ENCODE measurements at places on chromosomes 5 and 9.

- DNase-seq: no peak
These were observed 784 bp upstream of the MSANTD3 start for GRCh38 chr9:100426189-100426529.

GRCh38 chr9:69578026-69578425 lies 94.1 kb downstream of the APBA1 start:
- DNase-seq: no peak

DNA sequence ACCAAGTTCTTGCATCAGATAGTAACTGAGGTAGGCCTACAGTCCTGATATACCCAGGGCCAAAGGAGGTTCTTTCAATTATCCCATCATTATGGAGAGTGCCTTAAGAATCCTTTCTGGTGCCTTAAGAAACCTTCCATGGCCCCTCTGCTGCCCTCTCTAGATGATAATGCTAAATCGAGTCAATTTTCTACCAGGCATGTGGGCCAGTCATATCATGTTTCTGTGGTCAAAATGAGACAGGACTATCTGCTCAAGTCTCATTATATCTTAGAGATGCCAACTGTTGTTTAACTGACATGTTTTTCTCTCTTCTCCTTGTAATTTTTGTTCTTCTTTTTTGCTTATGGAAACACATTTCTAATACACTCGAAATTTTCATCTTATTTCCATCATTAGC lies 127.6 kb downstream of the EDIL3 start:
- no peak for DNase-seq

- no peak for DNase-seq
These were observed 46.4 kb downstream of the ERP44 start for GRCh38 chr9:100052375-100052774.

DNA sequence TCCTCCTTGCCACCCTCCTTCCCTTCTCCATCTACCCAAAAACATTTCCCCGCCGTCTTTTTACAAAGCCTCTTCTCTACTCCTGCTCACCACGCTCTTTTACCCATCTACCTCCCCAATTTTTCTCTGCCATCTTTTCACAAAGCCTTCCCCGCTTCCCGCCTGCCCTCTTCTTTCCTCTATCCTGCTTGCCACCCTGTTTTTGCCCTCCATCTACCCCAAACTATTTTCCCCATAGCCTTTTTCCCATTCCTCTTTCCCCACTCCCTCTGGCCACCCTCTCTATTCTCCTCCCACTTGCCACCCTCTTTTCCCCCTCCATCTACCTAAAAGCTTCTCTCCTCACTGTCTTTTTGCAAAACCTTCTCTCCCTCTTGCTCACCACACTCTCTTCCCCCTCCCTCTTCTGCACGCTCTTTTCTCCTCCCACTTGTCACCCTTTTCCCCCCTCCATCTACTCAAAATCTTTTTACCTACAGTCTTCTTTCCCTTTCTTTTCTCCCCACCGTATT lies 19.4 kb upstream of the TRIM52 start:
- no peak for DNase-seq

- no peak for DNase-seq
These were observed 478.1 kb upstream of the CDH9 start for GRCh38 chr5:27516437-27516836.

DNA sequence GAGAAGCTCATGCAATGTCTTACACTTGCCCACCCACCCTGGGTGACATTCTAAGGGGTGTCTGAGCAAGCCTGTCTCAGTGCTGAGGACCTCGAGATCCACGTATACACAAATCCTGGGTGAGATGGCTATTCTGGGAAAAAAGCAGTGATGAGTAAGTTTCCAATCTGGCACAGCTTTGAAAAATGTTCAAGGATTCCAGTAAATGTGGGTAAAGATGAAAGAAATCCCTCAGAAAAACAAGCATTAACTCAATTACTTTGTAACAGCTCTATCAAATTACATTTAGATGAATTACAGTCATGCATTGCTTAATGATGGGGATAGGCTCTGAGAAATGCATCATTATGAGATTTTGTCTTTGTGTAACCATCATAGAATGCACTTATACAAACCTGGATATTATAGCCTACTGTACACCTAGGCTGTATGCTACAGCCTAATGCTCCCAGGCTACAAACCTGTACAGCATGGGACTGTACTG lies 26.9 kb downstream of the GOLM1 start:
- no peak for DNase-seq

GRCh38 chr9:132008184-132008803 lies 71.4 kb downstream of the MED27 start:
- DNase-seq: no peak

DNA sequence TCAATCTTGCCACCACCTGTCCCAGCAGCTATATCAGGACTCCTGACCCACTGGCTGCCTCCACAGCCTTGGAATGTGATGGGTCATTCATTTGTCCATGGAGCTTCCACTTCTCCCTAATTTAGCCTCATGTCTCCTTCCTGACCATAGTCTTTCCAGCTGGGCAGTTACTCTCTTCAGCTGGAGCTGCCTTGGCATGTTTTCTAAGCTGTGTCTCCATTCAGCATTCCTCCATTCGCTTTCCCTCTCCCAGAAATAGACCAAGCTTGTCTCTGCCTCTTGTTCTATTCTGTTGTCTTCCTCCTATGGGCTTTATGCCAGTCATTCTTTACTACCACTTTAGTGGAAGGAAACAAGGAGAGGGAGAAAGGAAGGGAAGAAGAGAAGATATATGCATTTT lies 5.3 kb upstream of the CTXN3 start:
- no peak for DNase-seq

DNA sequence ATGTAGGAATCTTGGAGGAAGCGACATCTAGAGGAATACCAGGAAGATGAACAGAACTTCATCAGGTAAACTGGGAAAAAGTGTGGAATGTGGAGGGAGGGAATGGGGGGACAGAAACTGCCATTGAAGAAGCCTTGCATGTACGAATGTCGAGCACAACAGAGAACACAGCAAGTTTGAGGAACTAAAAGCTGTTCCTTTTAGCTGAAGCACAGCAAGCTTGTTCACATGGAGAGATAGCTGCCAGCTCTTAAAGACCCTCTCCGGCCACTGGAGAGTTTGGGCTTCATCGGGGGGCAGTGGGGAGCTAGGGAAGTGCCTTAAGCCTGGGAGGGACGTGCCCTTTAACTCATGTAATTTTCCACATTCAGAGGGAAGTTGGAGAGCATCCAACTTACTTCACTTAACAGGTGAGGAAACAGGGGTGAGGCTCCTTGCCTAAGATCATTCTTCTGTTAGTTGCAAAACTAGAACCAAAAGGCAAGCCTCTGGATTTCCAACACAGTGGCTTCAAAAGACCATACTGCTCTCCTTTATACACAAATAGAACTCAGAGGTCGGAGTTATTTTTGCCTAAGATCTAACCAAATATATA lies 2.3 kb upstream of the CYFIP2 start:
- no peak for DNase-seq

DNA sequence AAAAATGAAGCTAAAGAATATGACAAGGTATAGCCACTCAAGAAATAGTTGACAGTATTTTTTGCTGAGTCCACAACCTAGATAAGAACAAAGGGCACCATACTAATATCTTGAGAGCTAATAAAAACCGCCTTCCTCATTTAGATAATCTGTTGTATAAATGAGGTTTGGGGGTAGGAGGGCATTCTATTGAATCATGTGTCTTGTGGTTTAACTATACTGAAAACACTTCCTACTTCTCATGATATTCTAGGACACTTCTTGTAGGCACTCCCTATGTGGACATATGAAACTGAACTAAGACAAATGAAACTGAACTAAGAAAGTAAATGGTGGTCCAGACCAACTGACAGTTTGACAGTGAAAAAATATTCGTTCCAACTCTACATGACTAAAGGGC lies 1268.5 kb upstream of the C9orf72 start:
- no peak for DNase-seq

DNA sequence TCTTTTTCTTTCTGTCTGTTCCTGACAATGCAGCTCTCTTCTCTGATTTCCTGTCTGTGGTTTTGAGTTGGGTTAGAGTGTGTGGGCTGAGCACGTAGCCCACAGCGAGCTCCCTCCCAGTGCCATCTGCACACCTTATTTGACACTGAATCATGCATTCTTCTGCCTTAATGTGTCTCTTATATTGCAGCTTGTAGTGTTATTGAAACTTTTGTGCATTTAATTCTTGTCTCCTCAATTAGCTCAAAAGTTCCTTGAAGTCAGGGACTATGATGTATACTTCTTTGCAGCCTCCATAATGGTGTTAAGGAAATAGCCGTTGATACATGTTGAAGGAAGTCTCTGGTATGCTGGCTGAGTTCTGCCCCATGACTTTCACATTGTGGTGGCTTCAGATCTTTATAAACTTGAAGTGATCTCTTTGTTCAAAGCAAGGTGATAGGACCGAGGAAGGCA lies 576.2 kb upstream of the CLINT1 start:
- no peak for DNase-seq

DNA sequence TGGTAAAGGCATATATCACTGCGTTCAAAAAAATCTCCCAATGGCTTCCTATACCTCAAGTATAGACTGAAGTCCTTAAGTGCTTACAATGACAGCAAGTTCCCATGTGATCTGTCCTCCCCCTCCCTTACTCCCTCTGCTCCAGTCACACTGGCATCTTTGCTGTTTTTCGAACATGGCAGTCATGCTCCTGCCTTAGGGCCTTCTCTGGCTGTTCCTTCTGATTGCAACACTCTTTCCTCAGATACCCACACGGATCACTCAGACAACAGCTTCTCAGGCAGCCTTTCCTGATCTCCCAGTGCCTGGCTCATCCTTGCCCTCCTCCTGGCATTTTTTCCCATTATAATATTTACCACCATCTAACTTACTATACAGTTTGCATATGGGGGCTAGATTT lies 232.8 kb downstream of the ARHGEF28 start:
- DNase-seq: no peak

DNA sequence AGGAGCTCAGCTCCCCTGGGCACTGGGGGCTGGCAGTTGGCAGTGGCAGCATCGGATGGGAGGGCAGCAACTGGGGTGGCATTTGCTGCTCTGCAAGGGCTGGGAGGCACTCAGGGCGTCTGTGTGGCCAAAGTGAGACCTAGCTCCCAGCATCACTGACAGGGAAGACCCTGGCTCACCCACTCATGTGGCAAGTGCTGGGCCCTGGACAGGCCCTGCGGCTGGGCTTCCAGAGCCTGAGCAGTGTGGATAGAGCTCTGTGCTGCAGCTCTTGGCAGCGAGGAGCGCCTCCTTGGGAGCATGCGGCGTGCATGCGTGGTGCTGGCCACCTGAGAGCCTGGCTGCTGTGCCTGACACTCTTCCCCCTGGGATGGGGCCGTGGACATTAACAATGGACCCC lies 10.2 kb downstream of the CEP72 start:
- no peak for DNase-seq

- DNase-seq: no peak
These were observed 10.5 kb upstream of the MRNIP start for GRCh38 chr5:179869101-179869500.

GRCh38 chr5:115666023-115666422 lies 40.2 kb upstream of the TMED7 start:
- no peak for DNase-seq

- DNase-seq: no peak
These were observed 22.2 kb upstream of the JADE2 start for GRCh38 chr5:134503088-134503936.

DNA sequence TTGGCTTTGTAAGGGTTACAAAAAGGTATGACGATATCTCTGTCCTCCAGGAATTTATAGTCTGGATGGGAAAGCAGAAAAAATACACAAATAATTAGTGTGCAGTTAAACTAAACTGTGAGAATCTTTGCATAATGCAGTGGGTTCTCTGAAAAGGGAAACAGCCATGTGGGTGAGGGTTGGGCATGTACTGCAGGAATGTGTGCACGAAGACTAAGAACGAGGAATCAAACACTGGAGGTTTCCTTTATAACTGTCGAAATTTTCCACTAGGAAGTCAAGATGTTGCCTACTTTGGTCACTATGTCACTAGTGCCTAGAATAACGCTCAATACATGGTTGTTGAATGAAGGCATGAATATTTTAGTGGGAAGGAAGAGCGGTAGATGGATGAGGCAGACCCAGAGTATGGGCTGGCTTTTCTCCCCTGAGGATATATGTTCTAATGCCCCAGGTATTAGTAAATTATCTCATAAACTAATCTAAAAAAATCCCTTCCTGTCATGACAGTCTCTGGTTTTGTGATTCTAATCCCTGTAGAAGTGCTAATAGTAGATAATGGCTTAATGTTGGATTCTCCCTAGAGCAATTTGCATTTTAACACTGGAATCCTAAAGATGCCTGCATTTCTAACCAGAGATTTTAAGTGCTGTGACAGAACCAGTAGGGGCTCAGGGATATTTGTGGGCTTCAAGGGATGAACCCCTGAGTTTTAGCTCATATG lies 227.3 kb downstream of the NMUR2 start:
- DNase-seq: no peak

DNA sequence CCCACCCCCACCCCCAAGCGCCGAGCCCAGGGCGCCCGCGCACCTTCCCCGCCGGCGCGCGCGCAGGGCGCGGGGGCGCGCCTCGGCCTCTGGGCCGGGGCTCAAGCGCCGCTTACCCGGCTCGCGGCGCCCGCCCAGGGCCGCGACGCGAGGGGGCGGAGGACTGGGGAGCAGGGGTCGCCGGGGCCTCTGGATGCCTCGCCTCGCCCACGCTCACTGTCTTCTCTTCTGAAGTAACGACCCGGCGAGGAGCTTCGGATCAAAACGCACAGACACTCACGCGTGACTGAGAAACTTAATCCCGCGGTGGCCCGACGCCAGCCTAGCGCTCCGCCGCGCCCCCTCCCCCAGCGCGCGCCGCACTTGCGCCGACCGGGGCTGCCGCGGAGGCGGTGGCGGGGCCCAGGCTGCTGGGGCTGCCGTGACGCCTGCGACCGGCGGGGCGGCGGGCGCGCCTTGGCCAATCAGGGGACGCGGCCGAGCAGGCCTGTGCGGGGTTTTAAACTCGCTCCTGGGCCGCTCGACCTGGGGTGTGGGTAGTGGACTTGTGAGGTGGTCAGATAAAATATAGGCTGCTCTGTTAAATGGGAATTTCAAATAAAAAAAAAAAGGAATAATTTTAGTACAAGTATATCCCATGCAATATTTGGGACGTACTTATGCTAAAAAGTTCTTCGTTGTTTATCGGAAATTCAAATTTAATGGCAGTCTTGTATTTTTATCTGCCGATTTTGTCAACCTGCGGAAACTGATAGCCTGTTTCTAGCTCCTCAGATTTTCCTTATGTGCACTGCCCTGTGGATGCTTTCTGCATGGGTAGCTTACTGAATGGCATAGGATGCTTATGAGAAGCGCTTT lies at the start of gene MPDZ:
MPDZ (minus strand) TSS at position 409 of the 858 bp plus-strand sequence. CDS start 29,377 bp downstream, outside the sequence.
- peak; percentile 86 for DNase-seq

DNA sequence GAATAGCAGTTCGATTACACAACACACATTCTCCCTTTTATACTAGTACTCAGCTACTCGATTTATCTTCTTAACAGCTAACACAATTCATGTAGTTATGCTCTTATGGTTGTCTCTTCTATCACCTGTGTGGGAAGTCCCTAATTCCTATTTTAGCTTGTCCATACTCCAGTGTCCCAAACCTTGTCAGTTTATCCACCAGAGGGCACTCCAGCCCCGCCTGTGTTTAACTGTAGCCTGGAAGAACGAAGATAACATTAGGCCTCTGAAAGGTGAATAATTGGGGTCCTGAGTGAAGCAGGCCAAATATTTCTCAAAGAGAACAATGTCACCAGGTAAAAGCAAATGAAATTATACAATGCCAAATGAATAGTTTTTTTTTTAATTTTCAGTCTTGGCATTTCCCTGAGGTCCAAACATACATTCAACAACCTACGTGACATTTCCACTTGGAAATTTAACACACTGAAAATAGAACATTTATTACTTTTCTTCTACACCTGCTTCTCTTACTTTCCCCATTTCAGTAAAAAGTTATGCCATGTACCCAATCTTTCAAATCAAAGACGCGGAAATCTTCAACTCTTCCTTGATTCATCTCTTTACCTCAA lies 560.7 kb downstream of the HTR1A start:
- DNase-seq: peak; percentile 3

GRCh38 chr9:111040494-111040893 lies 2.2 kb upstream of the LPAR1 start:
- no peak for DNase-seq
